Neural crest cell (in vitro differentiated cells): ENCODE measurements at places on chromosomes 5 and 9. TPM values are rescaled to one million over a fixed set of nuclear protein-coding genes. Genes with fewer than 3 reads are reported as not detected.
A peak's percentile ranks its signal among the peaks of the same experiment; 100 is the strongest.

GRCh38 chr5:17455942-17456341 lies 42.1 kb upstream of the TAF11L2 start:
- H3K4me3 ChIP-seq, result no peak overlapping the region
- H3K27me3 ChIP-seq, result no peaks in the 10 kb centered on the region
- peaks cover 4% of the 10 kb centered on the region for H3K36me3 ChIP-seq

DNA sequence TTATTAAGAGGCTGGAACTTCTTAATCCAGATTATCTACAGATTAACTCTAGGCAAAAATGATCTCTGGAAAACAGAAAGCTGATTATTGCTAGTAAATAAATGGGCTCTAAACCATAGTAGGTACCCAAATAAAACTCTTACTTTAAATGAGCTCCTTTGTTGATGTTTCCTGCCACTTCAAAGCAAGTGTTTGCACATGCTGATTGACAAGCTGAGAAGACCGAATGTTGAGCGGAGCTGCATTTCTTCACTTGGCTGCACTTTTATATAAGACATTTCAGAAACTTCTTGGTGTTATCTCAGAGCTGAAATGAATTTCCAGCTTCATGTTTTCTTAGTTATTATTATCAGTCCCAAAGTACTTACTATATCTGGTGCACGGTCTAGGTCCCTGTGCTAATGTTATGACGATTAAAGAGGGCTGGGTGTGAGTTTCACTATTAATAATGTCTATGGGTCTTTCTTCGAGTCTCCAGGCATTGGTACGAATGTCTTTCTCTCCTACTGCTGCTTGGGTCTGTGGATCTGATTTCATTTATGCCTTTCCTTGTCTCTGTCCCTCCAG lies 58.6 kb upstream of the CTXN3 start:
- H3K4me3 ChIP-seq, result no peak overlapping the region
- peaks cover 6% of the 10 kb centered on the region for H3K4me1 ChIP-seq
- no peaks in the 10 kb centered on the region for H3K27me3 ChIP-seq

DNA sequence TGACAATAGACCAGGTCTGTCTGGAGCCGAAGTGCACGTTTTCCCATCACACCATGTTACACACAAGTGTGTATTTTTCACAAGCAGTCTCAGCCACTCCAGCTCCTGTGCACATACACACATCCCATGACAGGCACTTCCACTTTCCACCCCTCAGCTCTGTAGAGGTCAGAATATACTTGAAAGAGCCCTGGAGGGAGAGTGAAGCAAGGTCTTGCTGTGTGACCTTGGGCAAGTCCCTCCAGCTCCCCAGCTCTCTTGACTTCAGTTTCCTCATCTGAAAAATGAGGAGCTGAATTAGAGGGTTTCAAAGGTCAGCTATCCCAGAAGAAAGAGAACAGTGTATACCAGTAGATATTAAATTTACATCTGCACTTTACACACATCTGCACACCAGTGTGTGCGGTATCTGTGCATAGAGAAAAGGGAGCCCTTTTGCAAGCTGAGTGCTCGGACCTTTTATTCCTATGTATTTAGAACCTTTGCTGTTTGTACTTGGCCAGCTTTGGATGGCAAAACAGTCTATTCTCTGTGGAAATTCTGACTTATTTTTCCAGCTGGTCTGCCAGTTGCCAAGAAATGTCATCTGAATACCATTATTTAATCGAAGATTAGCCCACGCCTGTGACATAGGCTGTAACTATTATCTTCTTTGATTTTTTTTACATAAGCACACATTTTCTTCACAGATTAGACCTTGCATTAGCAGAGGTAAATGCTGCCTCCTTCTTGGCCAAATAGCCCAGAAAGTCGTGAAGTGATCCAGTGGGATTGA lies 528.0 kb downstream of the BNC2 start:
- H3K36me3 ChIP-seq, result peaks cover 3% of the 10 kb centered on the region
- DNase-seq, result no peak
- H3K27ac ChIP-seq, result no peak overlapping the region
- H3K4me3 ChIP-seq, result no peak overlapping the region
- peaks cover 56% of the 10 kb centered on the region for H3K4me1 ChIP-seq

- peaks cover 11% of the 10 kb centered on the region for H3K4me1 ChIP-seq
- no peak overlapping the region for H3K4me3 ChIP-seq
- no peaks in the 10 kb centered on the region for H3K36me3 ChIP-seq
- H3K27ac ChIP-seq, result no peak overlapping the region
Measured at GRCh38 chr9:21552244-21553170, 70.4 kb upstream of the IFNE start.

DNA sequence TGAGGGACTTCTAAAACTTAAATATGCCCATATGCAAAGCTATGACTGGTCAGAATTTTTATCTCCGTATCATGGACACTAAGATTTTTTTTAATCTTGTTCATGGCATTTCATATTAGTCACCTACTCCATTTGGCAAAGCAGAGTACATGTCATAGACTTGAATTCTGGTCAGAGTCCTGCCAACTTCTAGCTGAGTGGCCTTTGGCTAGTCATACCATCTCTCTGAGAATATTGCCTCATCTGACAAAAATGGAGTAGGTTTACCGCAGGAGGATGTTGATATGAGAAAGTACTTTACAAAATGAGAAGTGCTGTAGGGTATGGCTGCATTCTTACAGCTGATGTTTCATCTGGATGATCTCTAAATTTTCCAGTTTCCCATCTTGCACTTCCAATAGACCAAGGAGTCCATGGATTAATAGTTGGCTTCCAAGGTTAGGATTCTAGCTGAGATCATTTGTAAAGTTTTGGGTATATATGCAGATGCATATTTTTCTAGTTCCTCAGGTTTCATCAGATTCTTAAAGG lies 150.8 kb upstream of the NR3C1 start:
- DNase-seq, result no peak
- H3K4me1 ChIP-seq, result no peaks in the 10 kb centered on the region
- H3K27me3 ChIP-seq, result no peaks in the 10 kb centered on the region

DNA sequence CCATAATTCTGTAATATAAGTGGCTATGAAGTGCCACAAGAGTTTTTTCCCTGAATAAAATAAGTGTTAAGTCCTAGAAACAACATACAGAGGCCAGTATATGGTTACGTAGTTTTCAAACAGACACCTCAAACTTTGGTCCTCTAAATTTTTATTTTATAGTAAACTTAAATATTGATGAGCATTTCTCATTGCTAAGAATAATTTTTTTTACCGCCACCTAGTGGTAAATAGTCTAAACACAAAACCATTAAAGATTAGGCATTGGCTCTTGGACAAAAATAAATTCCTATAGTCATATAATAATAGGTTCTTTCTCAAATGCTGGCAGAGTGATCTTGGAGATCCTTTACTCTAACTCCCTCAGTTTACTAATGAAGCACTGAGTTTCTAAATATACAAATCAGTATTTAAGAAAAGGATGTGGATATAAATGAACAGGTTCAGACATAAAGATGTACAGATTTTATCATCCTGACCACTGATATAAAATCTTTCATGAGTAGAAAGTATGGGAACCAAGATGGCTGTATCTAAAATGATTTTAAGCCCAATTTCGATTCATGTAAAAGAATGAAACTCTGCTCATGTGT lies 136.2 kb downstream of the FANCC start:
- no peak overlapping the region for H3K27ac ChIP-seq
- H3K27me3 ChIP-seq, result no peaks in the 10 kb centered on the region
- peaks cover 3% of the 10 kb centered on the region for H3K36me3 ChIP-seq

GRCh38 chr9:116837018-116837989 lies 150.2 kb downstream of the TRIM32 start:
- H3K27me3 ChIP-seq, result no peaks in the 10 kb centered on the region
- no peaks in the 10 kb centered on the region for H3K36me3 ChIP-seq
- no peak for DNase-seq
- H3K4me3 ChIP-seq, result no peak overlapping the region

GRCh38 chr5:163596608-163597315 lies 91.3 kb downstream of the MAT2B start:
- peaks cover 4% of the 10 kb centered on the region for H3K27me3 ChIP-seq
- no peaks in the 10 kb centered on the region for H3K36me3 ChIP-seq
- no peak overlapping the region for H3K4me3 ChIP-seq
- no peaks in the 10 kb centered on the region for H3K4me1 ChIP-seq
- no peak for DNase-seq
- peak overlapping the region; percentile 83 for H3K27ac ChIP-seq

- H3K4me1 ChIP-seq, result peaks cover 13% of the 10 kb centered on the region
- DNase-seq, result no peak
- peak overlapping the region; percentile 79 for H3K4me3 ChIP-seq
- H3K27me3 ChIP-seq, result peaks cover 74% of the 10 kb centered on the region
Measured at GRCh38 chr5:60842871-60843385, 1.1 kb downstream of the ELOVL7 start.

DNA sequence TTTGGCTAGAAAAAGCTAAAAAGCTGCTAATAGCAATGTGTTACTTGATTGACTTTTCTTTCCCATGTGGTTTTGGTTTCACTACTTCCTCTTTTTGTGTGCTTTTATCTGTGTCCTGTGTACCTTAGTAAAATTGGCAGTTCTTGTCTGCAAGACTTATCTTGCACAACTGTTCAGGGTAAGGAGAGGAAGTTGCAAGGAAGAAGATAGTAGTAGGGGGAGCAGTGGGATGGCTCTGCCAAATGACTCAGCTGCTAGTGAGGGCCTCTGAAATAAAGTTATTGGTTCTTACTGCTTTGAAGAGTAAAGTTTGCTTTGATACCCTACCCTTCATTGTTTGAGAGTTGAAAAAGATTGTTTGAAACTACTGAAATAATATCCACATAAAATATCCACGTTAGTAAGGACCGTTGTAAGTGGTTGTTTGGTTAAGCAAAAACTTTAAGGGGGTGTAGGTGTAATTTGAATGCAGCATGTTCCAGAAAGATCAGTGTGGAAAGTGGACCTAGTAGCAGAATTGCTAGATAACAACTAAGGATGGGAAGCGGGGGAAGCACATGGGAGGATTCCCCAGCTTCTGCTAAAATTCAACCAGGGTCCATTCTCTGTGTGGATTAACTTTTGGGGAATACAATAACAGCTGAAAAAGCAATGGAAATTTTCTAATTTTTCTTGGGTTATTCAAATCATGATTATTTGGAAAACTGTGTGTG lies 123.5 kb downstream of the SCAMP1 start:
- no peaks in the 10 kb centered on the region for H3K4me1 ChIP-seq
- H3K4me3 ChIP-seq, result no peak overlapping the region
- H3K36me3 ChIP-seq, result peaks cover 16% of the 10 kb centered on the region
- no peak overlapping the region for H3K27ac ChIP-seq

DNA sequence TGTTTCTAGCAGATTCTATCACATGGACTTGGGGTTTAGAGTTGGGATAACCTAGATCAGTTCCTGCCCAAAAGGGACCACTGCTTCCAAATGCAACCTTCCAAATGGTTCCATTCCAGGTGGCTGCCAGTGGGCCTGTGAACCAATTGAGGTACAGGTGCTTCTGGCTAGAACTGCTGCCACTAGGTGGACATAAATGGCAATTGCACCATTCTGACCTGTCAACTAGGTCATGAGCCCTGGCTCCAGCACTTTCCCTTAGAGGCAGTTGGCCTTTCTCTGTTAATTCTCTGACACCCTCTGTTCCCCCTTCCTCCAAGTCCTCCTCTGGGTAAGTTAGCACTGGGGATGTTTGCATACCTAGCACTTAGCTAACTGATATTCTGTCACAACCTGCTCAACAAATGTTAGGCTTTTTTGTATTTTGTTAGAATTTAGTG lies 16.6 kb upstream of the HEMGN start:
- H3K27ac ChIP-seq, result no peak overlapping the region
- DNase-seq, result peak; percentile 5
- no peak overlapping the region for H3K4me3 ChIP-seq

DNA sequence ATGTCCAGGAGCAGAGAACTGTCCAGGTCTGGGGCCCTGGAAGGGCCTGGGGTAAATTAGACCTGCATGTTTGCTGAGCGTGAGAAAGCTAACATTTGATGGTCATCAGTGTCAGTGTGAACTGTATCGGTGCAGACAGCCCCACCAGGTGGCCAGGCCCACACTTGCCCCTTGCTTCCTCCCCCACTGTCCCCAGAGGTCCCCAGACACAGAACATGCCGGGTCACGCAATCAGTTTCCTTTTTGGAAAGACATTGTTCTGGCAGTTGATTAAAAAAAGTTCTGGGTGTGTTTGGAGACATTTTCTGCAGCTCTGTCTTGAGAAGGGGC lies 1.5 kb downstream of the NKD2 start:
- no peaks in the 10 kb centered on the region for H3K36me3 ChIP-seq
- H3K27me3 ChIP-seq, result peaks cover 45% of the 10 kb centered on the region
- peak overlapping the region; percentile 83 for H3K4me3 ChIP-seq
- H3K4me1 ChIP-seq, result peaks cover 26% of the 10 kb centered on the region
- H3K27ac ChIP-seq, result no peak overlapping the region

FCHSD1 gene
- total RNA-seq, result 20.4 and 20.6 TPM in 2 replicates

GFPT2 gene
- total RNA-seq, result 11.1 and 12.5 TPM in 2 replicates

ATP10B gene
- total RNA-seq, result 10.8 and 13.2 TPM in 2 replicates

PRDM9 gene
- total RNA-seq, result not detected in 2 replicates

OLFML2A gene
- 0.09 and 0.14 TPM in 2 replicates for total RNA-seq

ROR2 gene
- 12.4 and 14.9 TPM in 2 replicates for total RNA-seq
